ENCODE measurements at places on chromosomes 6 and 20.

DNA sequence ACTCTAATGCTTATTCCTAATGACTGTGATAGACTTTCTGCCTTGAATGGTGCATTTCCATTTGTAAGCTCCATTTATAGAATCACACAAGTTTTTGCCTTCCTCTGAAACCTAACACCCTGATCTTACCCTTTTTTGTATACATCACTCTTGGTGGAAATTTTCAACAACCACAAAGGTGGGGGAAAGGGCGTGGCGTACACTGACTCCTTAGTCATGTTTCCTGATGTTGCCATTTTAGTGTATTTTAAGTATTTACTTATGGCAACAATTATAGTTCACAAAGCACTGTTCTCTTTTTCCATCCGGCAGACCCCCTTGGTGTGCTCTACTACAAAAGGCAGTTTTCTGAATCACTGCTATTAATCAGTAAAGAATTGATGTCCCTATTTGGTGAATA, 92.0 kb downstream of the ATXN1 start:
- peak; percentile 46 for DNase-seq

GRCh38 chr6:26408828-26409730, 7.0 kb downstream of the BTN3A1 start:
- no peak for DNase-seq

DNA sequence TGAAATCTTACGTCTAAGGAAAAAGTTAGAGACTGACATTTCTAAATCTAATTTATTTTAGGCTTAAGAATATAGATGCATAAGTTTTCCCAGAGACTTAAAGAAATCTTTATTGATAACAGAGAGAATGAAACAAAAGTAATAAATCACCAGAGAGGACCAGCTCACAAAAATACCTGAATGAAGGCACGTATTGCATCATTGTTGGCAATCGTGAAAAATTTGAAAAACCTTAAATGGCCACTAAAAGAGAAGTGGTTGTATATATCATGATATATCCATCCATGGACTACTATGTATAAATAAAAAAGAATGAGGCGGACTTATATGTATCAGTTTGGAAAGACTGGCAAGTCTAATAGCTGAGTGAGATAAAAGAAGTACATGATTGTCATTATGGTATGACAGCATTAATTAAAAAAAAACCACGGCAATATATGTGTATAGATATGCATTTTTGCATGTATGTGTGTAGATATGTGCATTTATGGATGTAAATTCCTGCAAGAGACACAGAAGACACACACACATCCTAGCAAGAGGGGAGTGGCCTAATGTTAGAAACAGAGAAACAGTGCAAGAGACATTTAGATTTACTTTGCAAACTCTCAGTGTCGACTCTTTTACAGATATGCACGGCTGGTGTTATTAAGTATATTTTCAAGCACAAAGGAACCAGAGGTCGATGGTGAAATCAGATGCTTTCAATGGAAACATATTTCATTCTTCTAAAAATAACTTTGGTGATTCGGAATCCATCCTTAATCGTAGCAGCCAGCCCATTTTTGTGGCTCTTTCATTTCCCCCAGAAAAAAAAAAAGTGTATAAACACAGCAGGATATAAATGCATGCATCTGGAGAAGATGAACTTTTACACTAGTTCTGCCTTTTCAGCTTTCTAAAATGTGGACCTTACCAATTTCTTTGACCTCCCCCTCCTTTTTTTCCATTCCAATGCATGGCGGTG, 156.1 kb upstream of the SALL4 start:
- DNase-seq: peak; percentile 74

DNA sequence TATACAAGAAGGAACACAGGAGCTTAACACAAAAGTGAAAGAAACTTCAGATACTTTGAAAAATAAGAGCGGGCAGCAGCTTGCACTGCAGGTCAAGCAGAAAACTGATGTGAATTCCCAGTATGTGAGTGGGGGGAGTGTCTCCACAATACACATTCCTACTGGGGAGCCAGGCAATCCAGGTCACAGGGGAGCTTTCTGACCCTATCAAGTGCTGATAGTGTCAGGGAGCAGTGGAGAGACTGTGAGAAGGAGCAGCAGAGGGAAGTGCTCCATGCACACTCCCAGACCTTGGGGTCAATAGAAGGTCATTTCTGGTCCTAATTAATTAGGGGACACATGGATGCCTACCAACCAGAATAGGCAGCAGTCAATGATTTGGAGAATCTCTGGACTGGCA, 59.4 kb downstream of the PDSS2 start:
- DNase-seq: no peak

- peak; percentile 14 for DNase-seq
Measured at GRCh38 chr6:46468403-46469010, 22.7 kb downstream of the RCAN2 start.

- DNase-seq: peak; percentile 38
Measured at GRCh38 chr6:107115695-107116327, 496 bp upstream of the BEND3 start.

DNA sequence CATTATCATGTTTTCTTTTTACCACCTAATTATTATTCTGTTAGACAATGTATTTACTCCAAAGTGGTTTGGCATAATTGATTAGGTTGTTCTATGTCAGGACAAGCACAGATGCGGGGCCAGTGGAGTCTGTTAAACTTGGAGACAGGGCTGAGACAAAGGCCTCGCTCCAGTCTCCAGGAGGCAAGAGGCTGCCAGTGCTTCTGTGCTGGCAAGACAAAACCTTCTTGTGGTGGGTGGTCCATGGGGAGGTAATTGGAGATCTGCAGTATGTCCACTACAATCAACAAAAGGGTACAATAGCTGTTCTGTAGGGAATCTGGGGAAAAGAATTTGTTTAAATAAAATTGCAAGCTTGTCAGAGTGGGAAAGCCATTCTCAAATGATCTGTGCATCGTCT, 677.2 kb upstream of the SLC35B3 start:
- DNase-seq: no peak
